ENCODE measurements at places on chromosomes 13 and 19.
A peak's percentile ranks its signal among the peaks of the same experiment; 100 is the strongest.

DNA sequence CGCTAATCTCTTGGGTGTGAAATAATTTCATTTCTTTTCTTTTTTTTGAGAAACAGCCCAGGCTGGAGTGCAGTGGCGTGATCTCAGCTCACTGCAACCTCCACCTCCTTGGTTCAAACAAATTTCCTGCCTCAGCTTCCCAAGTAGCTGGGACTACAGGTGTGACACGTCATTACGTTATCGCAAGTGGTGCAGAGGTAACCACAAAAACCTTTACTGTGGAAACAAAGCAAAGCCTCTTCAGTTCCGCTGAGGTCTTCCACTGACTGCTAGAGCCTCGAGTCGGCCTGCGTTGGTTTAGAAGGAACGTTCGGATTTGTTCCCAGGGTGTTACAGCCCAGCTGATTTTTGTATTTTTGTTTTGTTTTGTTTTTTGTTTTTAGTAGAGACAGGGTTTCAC is 2.0 kb upstream of the ZNF784 start:
- DNase-seq, result no peak

DNA sequence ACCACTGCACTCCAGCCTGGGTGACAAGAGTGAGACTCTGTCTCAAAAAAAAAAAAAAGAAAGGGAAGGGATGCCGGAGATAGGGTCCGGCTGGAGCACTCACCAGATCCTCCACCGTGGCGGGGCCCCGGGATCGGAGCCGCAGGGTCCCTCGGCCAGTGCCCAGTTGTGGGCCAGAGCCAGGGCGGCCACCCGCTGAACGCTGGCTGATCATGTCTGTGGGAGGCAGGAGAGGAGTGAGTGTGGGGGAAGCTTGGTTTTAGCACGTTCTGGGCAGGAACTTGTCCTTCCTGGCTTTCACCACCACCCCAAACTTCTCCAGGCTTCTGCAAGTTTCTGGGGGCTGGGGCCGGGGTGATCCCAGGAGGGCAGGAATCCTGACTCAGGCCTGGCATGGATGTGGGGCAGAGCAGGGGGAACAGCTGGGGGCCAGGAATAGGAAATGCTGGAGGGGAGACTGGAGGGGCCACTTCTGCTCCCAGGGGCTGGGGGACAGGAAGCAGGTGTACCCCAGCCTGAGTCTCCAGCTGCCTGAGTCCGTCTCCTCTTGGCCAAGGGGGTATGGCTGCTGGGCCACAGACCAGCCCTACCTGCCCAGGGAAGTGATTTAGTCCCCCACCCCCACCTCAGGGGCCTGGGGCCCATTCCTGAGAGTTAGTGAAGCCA is 4.3 kb upstream of the PTGER1 start:
- DNase-seq, result no peak

DNA sequence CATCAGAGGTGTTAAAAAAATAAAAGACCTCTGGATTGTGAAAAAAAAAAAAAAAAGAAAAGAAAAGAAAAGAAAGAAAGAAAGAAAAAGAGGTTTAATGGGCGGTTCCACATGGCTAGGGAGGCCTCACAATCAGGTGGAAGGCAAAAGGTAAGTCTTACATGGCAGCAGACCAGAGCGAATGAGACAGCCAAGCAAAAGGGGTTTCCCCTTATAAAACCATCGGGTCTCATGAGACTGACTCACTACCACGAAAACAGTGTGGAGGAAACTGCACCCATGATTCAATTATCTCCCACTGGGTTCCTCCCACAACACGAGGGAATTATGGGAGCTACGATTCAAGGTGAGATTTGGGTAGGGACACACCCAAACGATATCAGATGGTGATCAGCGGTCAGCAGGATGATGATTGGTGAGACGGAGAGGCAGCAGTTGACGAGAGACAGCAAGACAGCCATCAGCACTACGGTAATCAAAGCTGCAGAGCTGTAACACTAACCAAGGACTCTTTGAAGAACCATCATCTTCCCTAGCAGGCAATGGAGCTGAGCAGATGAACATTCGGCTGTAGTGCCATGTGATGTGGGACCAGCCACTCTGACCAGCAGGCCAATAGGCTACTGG is 3.9 kb upstream of the CD209 start:
- DNase-seq, result no peak

DNA sequence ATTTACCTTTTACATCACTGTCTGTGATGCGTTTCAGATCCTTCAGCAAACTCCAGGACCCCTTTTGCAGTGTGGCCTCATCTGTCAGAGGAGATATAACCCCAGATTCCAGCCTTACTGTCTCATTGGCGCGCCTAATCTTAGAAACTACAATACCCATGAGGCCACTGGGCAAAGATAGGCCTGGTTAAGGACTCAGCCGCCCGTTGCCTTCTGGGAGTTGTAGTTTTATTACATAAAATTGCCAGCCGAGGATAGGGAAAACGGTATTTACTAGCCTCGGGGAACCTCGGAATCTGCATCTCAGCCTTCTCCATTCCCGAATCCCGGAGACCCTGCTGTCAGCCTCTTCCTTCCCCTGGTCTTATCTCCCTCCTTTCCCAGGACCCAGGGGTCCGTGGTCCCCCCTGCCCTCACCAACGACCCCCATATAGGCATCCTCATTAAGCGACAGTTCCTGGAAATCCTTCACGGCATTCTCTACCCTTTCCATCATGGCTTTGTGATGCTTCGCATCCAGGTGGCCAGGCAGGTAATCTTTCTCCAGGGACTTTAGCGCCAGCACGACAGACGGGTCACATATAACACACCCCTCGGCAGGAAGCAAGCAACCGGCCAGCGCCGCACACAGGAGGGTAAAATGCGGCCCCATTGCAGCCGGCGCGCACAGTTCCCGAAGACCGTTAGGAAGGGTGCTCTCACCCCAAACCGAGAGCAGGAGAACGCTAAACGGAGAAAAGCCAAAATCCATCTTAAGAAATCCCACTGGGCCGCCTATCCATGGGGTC is 1.3 kb downstream of the IZUMO1 start:
- peak; percentile 68 for DNase-seq

- no peak for DNase-seq
These were observed 26.0 kb downstream of the WTIP start for GRCh38 chr19:34507414-34508067.

DNA sequence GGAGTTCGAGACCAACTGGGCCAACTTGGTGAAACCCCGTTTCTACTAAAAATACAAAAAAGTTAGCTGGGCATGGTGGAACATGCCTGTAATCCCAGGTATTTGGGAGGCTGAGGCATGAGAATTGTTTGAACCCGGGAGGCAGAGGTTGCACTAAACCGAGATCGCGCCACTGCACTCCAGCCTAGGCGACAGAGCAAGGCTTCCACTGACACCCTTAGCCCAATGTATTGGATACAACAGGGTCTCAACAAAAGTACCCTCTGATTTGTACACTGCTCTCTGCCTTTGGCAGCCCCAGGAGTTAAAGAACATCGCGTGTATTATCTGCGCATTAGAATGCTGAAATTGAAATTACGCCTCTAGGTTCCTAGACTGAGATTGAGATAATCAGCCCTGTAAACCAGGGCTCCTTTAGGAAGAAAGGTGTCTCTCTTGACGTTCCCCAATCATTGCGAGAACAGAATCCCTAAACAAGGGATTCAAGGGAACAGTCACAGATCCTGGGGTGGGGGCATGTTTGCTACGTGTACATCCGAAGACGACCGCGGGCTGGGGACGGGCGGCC is 21.9 kb downstream of the IPO5 start:
- DNase-seq, result no peak

GRCh38 chr19:49858088-49858985 is 7.4 kb downstream of the PTOV1 start:
- DNase-seq, result no peak

DNA sequence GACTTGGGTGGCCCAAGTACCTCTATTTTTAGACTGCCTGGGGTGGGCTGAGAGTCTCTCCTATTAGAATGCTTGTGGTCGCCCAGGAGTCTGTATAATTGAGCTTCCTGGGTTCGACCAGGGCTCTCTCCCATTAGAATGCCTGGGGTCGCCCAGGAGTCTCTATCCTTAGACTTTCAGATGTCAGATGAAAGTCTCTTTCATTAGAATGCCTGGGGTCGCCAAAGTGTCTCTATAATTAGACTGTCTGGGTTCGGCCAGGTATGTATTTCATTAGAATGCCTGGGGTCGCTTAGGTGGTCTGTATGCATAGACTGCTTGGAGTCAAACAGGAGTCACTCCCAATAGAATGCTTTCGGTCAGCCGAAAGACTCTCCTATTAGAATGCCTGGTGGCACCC is 1471.7 kb downstream of the UQCRFS1 start:
- no peak for DNase-seq

DNA sequence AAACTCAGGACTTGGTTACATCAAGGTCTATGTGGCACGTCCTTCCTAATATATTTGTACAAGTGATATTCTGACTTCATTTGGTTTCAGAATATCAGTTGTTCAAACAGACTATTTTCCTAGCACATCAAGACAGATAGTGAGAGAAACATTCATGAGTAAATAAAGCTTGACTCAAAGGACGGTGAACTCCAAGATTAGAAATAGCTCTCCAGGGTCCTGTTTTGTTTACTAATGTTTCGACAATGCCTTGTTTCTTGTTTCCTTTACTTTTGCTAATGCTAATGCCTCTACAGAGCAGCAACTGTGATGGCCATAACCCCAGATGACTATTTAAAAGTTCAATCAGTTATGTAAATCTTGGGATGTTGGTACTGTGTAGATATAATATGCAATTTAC is 313.9 kb downstream of the KLF12 start:
- DNase-seq, result no peak

- no peak for DNase-seq
These were observed 6.3 kb upstream of the RDH13 start for GRCh38 chr19:55068950-55069864.

DNA sequence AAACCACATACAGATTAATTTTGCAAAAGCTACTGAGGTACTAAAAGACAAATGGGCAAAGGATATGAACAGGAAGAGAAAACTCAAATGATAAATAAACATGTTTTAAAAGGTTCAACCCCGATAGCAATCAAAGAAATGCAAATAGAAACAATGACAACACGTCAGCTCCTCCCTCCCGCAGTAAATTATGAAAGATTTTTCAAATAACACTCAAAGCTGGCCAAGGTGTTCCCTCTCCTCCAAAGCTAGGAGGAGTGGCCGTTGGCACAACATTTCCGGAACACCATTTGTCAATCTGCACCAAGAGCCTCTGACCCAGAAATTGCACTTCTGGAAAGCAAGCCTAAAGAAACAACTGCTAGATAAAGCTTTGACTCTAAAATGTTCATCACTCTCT is 28.3 kb downstream of the INSR start:
- DNase-seq, result no peak

GRCh38 chr19:1270213-1270853 is 1.2 kb downstream of the CIRBP start:
- no peak for DNase-seq

DNA sequence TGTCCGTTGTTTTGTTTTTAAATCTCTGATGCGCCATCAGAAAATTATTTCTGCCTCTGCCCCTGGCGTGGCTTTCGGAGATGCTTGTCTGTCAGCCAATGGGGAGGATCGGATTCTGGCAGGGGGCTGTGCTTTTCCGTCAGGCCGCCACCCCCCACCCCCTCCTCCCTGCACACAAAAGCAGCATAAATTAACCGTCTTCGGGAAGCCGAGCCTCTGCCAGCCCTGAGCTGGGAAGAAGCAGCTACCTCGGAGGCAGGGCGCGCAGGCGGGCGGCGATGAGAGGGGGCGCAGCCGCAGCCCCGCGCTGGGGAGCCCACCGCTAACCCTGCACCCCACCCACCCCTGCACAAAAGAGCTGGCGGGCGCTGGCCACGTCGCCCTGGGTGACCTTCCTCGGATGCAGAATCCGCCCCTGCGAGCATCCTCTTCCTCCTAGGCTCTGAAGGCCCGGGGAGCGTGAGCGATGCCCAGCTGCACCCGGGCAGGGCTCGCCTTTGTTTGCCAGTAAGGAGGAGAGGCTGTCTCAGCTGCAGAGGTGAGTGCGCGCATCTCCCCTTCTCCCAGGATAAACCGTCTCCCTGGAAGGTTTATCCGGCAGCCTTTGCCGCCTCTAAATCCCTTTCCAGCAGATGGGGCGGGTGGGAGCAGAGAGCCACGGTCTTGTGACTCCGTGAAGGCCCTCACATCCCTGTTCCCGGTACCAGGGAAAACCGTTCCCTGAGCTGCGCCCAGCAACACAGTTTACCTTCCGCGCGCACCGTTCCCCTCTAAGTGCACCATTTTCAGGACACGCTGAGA is at the start of gene ATCAY:
Gene ATCAY, plus strand, starts transcription at position 215 of the 801 bp plus-strand sequence. CDS start 5,083 bp downstream, outside the sequence.
- no peak for DNase-seq

GRCh38 chr13:42413484-42413815 is 141.5 kb downstream of the AKAP11 start:
- DNase-seq, result no peak

GRCh38 chr19:3780786-3781304 is 5.3 kb downstream of the MATK start:
- DNase-seq, result no peak

GRCh38 chr13:36074659-36075058 is 56.5 kb downstream of the DCLK1 start:
- no peak for DNase-seq

GRCh38 chr19:58586133-58586765 is 13.1 kb upstream of the MZF1 start:
- no peak for DNase-seq

GRCh38 chr19:15321739-15322138 is 10.6 kb downstream of the BRD4 start:
- no peak for DNase-seq

DNA sequence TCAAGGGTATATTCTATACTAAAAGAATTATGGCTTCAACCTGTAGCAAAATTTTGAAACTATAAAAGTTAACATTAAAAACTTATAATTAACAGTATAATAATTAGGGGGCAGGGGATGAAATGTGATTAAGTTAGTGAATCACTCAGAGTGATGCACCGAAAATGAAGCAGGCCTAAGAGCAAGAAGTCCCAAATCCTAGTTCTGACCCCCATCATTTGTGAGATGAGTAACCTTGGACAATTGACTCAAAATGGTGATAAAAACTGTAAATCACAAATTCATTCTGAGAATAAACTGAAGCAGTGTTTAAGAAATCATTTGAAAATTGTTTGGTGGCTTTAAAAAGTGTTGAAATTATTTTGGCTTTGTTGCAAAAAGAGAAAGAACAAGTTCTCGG is 56.8 kb downstream of the KLF12 start:
- no peak for DNase-seq

DNA sequence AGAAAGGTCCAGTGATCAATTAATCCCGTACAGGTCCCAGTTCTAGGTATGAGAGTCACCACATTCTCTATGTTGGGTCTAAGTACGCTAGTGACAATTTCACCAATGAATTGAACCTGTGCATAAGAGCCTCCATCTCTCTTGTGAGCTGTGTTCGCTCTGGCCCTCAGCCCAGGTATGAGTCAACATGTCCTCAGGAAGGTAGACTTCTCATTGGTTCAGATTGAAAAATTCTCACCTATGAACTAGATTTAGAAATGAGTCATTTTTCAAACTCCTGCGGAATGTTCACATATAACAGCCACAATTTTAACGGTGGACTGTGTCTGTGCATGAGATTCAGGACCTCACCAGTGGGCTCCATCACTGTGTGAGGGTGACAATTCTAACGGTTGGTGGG is 12.7 kb upstream of the ZNF43 start:
- no peak for DNase-seq

- no peak for DNase-seq
These were observed 117.9 kb downstream of the TDRD3 start for GRCh38 chr13:60514891-60515290.
